ENCODE measurements at places on chromosomes 1 and 21.
A peak's percentile ranks its signal among the peaks of the same experiment; 100 is the strongest.

DNA sequence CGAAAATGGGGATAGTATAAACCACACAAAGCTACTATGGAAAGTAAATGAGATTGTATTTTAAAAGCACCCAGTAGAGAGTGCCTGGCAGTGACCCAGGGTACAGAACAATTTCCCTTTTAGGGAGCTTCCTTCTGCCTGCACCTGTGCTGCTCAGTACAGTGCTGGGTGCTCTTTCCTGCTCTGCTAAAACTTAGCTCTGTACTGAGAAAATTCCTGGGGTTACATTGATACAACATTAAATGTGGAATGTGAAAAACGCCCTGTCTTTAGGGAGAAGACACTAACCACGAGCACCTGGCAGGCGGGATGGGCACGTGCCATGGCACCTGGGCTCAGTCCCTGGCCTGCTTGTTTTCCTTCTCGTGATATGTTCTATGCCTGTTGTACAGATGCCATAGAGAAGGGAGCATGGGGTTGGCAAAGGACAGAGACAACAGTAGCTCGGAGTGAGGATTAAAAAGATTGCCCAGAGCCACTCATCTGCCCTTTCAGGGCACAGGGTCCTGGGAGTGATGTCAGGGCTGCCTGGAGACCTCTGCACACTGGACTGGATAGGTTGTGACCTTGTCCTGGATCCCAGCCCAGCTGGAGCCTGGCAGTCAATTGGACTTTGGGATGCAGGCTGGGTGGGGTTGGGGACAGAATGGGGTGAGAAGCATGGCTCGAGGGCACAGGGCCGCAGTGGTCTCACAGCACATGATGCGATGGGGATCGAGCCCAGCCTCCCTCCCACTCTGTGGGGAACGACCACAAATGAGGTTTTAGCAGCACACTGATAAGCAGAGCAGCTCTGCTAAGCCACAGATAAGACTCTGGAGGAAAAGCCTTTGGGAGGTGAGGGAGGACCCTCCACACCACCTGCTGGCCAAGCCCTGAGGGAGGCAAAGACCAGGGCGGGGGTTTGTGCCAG lies 4.2 kb downstream of the SPATA46 start:
- DNase-seq, result no peak

DNA sequence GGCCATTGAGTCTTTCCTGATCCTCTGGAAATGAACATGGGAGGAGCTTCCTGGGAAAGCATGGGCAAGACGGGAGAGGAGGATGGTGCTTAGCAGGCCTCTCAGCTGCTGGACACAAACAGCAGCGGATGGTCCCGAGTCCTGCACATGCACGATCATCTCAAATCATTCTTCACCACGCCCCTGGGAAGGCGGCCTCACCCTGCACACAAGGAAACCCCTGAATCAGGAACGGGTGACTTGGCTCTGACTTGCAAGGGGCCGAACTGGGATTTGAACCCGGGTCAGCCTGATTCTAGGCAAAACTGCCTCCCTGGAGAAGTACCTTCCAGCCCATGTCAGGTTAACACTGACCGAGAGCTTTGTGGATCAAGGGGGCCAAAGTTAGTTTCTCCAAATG lies 134.8 kb upstream of the WNT4 start:
- DNase-seq, result no peak

DNA sequence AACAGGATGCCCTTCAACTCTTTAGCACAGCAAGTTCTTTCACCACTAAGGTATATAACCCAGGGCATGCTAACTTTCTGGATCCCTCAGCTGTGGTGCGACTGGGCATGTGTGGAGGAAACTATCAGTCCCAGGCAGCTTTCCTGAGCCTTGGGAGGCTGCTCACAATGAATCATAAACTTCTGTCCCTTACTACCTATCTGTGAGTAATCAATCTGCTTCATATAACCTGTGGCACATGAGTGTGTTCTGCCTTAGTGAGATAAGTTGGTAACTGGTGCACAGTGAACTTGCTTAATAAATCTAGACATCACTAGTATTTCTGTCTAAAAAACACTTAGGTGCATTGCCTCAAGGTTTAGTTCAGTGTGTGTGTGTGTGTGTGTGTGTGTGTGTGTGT lies 158.0 kb downstream of the GPATCH2 start:
- DNase-seq, result no peak

DNA sequence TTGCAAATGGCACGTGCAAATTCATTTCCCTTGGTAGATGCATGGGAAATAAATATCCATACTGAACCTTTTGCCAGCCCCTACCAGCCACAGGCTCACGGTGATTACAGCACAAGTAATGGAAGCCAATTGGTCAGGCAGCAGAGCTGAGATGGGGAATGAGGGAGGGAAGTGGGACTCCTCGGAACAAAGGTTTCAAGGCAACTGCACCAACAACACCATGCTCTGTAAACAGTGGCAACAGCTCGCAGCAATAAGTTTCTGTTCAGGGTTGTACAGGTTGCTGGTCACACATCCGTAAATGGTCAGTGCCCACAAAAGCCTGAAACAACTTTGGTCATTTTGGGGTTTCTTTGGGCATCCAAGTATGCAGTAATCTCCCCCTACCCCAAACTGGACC lies 62.7 kb upstream of the LPGAT1 start:
- DNase-seq, result no peak

DNA sequence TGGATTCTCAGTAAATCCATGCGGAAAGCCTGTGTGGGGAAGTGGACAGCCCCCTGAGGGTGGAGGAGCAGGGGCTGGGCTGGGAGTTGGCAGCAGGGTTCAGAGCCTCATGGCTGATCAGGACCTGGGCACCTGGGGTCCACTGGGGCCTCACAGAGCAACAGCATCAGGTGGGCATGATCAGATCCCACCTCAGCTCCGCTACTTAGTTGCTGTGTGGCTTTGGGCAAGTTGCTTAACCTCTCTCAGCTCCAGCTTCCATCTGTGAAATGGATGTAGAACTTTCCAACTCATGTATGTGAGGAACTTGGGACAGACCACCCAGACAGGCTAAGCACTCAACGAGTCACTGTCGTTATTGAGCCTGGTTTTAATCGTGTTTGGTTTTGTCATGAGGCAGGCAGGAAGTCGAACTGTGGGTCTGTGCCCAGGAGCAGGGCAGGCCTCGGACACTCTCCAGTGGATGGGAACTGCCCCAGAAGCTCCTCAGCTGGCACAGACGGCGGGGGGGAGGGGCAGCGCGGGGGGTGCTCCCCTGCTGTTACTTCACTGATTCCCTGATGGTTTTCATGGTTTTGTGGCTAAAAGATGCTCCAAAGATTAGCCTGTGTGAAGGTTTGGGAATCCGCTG lies 155.8 kb upstream of the TMEM51 start:
- DNase-seq, result no peak

DNA sequence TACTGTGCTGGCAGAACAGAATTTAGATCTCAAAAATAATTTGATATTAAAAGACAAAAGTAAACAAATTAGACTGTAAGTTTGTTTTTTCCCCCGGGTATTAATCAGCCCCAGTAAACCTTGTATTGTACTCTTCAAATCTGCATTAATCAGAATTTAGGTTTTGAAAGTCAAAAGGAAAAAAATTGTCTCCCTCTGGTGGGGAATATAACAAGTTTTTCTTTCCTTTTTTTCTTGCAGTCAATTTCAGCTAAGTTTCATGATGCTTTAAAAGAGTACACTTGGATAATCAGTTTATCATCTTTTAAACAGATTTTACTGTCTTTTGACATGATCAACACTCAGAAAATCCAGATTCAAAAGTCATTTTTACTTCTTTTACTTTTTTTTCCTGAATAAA lies 134.5 kb upstream of the PKN2 start:
- no peak for DNase-seq

- DNase-seq, result no peak
These were observed 259.1 kb downstream of the NFIA start for GRCh38 chr1:61341426-61341825.

DNA sequence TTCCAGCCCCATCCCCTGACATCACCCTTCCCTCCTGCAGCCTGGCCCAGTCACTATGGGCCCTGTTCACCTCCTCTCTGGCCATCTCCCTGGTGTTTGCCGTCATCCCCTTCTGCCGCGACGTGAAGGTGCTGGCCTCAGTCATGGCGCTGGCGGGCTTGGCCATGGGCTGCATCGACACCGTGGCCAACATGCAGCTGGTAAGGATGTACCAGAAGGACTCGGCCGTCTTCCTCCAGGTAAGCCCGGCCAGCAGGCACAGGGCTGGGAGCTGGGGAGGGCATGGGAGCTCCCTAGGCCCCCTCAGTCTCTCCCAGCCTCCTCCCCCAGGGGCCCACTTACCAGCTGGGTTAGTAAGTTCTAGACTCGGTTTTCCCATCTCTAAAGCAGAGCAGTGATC lies 52.1 kb downstream of the ELK4 start:
- DNase-seq, result no peak

GRCh38 chr1:201020040-201020591 lies 3.4 kb downstream of the KIF21B start:
- DNase-seq, result no peak

GRCh38 chr1:218711884-218712674 lies 366.9 kb downstream of the TGFB2 start:
- no peak for DNase-seq

GRCh38 chr1:229989591-229990248 lies 77.3 kb upstream of the GALNT2 start:
- no peak for DNase-seq

- no peak for DNase-seq
These were observed 98.9 kb downstream of the CSMD2 start for GRCh38 chr1:34066166-34066565.

- DNase-seq, result no peak
These were observed 51.6 kb downstream of the FAM163A start for GRCh38 chr1:179794669-179795068.

DNA sequence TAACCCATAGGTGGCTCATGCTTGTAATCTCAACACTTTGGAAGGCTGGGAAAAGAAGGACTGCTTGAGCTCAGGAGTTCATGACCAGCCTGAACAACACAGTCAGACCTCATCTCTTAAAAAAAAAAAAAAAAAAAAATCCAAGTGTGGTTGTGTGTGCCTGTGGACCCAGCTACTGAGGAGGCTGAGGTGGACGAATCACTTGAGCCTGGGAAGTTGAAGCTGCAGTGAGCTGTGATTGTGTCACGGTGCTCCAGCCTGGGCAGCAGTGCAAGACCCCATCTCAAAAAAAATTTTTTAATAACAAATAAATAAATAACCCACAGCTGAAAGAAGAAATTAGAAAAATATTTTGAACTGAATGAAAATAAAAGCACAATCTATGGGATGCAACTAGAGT lies 13.8 kb downstream of the INTS7 start:
- no peak for DNase-seq

- no peak for DNase-seq
These were observed 3.9 kb upstream of the EFNA1 start for GRCh38 chr1:155123801-155124200.

DNA sequence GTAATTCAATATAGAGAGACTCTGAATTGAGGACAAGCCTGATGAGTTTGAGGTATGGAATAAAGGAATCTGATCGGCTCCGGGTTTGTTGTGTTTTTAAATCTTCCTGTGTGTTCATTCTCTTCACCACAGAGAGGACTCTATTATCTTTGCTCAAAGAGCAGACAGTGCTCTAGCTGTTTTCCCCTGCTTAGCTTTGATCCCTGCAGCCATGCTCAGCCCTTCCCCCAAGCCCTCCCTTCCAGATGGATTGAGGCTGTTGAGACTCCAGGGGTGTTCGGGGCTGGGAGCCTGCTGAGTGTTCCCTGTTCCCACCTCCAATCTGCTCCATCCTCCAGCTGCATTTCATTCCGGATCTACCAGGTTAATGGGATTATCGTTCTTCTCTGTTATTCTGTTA lies 74.2 kb upstream of the CXADR start:
- no peak for DNase-seq

DNA sequence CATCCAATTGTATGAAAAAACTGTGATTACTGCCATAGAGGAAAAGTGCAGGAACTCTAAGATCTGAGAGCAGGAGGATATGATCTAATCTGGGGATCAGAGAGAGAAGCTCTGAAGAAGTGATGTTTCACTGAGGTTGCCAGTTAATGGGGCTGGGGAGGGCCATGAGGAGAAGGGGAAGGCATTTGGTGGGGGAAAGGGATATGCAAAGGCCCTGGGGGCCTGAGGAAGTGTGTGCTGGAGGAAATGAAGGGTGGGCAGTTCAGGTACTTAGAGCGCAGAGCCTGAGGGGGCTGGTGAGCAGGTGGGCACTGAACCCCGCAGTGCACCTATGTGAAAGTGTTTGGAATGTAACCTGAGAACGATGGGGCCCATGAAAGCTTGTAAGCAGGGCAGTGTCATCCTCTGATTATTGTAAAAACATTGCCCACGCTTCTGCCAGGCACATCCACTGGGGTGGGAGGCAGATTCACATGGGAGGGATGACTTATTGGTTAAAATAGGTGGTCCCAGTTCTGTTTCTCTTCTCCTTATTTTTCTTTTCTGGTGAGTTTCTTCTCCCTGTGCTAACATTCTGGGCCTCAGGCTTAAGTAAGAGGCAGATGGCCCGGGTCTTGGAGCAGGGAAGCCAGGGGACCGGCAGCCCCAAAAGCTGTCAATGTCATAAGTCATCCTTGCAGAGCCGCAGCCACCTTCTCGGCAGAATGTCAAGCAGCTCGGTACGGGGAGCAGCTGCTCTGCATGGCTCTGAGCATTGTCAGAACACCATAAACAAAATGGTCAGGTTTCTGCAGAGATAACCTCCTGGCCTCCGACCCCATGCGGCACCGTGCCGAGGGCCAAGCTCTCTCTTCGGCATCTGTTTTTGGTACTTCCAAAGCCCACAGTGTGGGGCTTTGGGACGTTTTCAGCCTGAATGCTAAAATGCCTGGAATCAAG lies 492.0 kb upstream of the VAMP3 start:
- no peak for DNase-seq

DNA sequence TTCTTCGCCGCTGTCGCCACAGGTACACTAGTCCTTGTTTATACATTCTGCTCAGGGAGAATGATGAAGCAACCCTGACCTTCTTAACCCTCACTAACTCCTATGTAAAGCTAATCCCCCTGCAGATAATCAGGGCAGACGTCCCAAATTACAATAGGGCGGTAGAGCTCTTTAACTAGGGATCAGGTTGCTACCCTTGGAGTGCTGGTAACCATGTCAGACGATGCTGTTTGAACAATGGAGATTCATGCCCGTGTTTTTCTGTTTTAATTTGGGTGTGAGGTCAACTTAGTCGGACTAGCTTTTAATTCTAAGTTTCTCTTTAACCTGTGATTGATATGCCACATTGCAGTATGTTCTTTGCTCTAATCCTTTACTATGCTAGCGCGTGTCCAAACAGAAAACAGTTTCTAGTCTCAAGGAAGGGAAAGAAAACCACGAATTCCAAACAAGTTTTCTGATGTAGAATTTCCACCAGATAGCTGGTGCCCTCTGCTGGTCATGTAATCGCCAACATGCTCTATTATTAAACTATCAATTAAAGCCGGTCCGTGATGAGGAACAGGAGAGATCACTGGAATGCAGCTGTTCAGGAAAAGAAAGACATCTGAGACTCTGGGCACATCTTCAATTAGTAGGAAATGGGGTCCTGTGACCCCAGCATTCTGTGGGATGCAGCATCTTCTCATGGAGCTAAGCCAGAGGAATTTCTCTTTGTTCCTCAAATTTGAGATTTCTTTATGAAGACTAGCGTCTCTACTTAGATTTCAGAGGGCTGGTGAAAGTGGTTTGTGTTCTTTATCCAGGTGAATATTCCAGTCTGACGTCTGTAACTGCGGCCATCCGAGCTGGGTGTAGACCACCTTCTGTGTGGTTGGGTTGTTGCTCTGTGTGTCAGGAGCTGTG lies 18.3 kb upstream of the VAMP3 start:
- DNase-seq, result peak; percentile 78

Measured in head of caudate nucleus (tissue), 42 donors.